ENCODE measurements at places on chromosomes 5 and 9.

- DNase-seq = no peak
These were observed 797.0 kb upstream of the CDH10 start for GRCh38 chr5:25441810-25442209.

DNA sequence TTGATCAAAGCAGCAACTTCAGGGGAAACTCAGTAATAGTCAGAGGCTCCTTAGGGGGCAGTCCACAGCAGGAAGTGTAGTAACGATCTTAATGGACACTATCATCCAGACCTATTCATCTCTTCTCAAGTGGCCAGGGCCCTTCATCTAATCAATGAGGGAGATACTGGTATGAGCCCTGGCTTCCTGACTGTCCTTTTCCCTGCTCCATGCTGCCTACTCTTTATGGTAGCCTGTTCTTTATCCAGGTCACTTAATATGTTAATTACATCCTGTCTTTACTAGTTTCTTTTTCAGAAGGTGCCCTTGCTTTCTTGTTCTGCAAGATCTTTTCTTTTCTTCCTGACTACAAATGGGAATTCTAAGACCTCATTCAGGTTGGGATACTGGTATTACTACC, 197.1 kb downstream of the CAVIN4 start:
- no peak for DNase-seq

GRCh38 chr9:82949203-82949602, 113.7 kb downstream of the RASEF start:
- DNase-seq = no peak

- no peak for DNase-seq
These were observed 10.4 kb upstream of the CMBL start for GRCh38 chr5:10317825-10318682.

GRCh38 chr9:22060831-22061383, 51.8 kb upstream of the CDKN2B start:
- no peak for DNase-seq
